T-helper 17 cell (primary cell): ENCODE measurements at places on chromosomes 7 and 10.

GRCh38 chr7:90710466-90710850 lies 114.3 kb downstream of the CDK14 start:
- no peak overlapping the region for H3K27ac ChIP-seq
- no peak for DNase-seq
- no peak overlapping the region for H3K4me3 ChIP-seq
- no peaks in the 10 kb centered on the region for H3K27me3 ChIP-seq

GRCh38 chr10:71520042-71520441 lies 123.3 kb downstream of the CDH23 start:
- H3K4me1 ChIP-seq, result no peaks in the 10 kb centered on the region
- H3K4me3 ChIP-seq, result no peak overlapping the region
- peaks cover 41% of the 10 kb centered on the region for H3K27me3 ChIP-seq
- peaks cover 2% of the 10 kb centered on the region for H3K36me3 ChIP-seq
- H3K27ac ChIP-seq, result peak overlapping the region; percentile 57
- no peak for DNase-seq

- peaks cover 7% of the 10 kb centered on the region for H3K4me1 ChIP-seq
- no peaks in the 10 kb centered on the region for H3K27me3 ChIP-seq
- peaks cover 16% of the 10 kb centered on the region for H3K36me3 ChIP-seq
- peak overlapping the region; percentile 57 for H3K27ac ChIP-seq
- no peak overlapping the region for H3K4me3 ChIP-seq
- no peak for DNase-seq
Observed at GRCh38 chr7:128322040-128322643, 21.6 kb downstream of the RBM28 start.

DNA sequence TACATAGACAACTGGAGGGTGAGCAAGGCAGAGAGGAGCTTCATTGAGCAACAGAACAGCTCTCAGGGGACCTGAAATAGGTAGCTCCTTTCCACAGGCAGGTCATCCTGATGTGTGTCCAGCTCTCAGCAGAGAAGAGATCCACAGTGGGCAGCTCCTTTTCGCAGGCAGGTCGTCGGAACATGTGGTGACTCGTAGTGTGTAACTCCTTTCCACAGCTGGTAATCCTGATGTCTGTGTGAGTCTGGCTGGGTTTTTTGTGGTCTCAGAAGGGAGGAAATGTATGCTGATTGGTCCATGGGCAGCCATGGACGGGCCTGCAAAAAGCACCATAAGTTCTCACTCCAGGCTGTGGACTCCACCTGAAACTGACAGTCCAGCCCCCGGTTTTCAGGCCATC lies 24.4 kb upstream of the TES start:
- DNase-seq, result no peak
- H3K27me3 ChIP-seq, result no peaks in the 10 kb centered on the region
- no peaks in the 10 kb centered on the region for H3K4me1 ChIP-seq
- H3K27ac ChIP-seq, result no peak overlapping the region

DNA sequence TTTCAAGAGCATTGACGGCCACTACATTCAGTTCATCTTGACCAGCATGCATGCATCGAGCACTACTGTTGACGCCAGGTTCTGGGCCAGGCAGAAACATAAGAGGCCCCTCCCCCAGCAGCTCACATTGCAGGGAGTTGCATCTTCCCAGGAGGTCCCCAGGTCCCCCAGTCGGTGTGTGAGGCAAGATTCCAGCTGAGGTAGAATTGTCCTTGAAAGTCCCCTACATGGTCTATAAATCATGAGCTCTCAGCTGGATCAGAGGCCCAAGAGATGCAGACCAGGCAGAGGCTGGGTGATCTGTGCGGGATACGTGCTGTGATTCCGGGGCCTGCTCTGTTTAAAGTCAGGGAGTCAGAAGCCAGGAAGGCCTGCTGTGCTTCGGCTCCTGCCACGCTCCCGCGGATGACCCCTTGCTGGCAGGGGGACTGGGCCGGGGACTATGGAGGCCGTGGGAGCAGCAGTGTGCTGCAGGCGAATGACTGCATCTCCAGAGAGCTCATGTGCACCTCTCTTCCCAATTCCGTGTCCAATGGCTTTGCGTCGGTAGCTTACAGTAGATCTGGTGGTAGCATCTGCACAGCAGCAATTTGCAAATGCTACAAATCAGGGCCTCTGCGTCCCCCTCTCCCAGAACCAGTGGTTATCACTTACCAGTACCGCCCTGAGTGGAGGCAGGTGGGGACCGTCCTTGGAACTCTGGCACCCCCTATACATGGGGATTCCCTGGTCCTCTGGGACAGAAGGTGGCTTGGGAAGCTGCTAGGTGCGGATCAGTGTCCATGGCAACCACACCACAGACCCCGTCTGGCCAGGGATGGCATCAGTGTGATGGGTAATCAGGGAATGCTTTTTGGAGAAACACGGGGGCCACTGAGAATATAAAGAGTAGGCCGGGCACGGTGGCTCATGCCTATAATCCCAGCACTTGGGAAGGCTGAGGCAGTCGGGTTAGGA lies 93.6 kb downstream of the RGS10 start:
- H3K4me3 ChIP-seq, result no peak overlapping the region
- no peaks in the 10 kb centered on the region for H3K4me1 ChIP-seq
- DNase-seq, result no peak
- H3K27me3 ChIP-seq, result no peaks in the 10 kb centered on the region

DNA sequence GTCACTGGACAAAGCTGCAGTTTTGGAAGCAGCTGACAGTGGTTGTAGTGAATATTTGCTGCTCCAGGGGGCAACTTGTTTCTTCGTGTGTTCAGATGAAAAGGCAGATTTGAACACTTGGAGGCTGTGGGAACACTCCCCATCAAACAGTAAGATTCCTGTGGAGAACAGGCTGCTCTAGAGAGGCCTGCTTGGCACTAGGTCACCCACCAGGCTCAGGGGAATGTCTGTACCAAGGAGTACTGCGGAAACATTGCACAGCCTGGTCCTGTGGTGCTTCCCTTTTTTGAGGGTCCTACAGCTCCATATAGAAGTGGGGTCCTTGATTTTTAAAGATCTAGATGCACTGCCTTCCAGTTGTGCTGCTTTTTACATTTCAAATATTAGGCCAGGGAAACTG lies 97.5 kb downstream of the CXCL12 start:
- DNase-seq, result no peak
- H3K27ac ChIP-seq, result no peak overlapping the region
- H3K36me3 ChIP-seq, result no peaks in the 10 kb centered on the region
- peaks cover 44% of the 10 kb centered on the region for H3K27me3 ChIP-seq
- H3K4me3 ChIP-seq, result no peak overlapping the region

DNA sequence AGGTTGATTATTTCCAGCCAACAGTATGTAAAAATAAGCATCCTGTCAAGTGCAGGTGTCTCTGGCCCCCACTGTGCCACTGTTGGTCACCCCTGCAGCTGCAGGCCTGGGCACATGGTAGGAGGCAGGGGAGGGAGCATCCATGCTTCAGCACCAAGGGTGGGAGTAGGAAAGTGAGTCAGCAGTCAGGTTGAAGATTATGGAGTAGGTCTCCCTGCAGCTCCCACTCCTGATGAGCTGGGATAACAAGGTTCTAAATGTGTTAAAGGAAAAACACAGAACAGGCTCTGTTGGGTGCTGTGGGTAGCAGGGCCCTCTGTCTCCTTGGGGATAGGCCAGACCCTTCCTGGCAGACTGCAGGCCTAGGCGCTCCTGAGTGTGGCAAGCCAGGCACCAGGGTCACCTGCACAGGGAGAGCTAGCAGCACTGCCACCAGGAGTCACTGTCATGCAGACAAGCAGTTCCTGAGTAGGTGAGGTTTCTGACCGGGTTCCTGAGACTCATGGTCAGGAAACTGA lies 59.3 kb downstream of the NUDCD3 start:
- peaks cover 4% of the 10 kb centered on the region for H3K36me3 ChIP-seq
- no peak for DNase-seq
- H3K4me1 ChIP-seq, result peaks cover 37% of the 10 kb centered on the region
- H3K4me3 ChIP-seq, result no peak overlapping the region
- H3K27me3 ChIP-seq, result no peaks in the 10 kb centered on the region
- peak overlapping the region; percentile 39 for H3K27ac ChIP-seq

DNA sequence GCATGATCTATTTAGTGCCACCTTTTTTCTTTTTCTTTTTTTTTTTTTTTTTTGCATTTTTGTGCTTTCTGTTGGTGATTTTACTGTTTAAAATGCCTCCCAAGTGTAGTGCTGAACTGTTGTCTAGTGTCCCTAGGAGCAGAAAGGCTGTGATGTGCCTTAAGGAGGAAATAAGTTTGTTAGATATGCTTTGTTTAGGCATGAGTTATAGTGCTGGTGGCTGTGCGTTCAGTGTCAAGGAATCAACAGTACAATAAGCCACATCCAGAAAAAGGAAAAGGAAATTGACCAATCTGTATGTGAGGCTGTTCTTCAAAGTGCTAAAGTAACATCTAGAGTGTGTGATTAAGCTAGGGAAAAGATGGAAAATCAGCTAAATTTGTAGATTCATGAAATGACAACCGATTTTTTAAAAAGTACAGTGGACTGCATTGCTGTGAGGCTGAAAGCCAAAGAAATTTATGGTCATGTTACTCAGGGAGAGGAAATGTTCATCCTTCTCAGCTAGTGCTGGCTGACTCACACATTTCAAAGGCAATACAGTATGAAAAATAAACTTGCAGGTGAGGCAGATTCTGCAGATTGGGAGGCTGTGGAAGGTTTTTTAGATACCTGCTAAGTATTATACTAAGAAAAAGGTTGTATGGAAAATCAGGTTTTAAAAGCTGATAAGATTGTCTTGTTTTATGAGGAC lies 122.7 kb upstream of the ADCY1 start:
- no peak for DNase-seq
- H3K27me3 ChIP-seq, result peaks cover 29% of the 10 kb centered on the region
- no peak overlapping the region for H3K4me3 ChIP-seq
- no peaks in the 10 kb centered on the region for H3K4me1 ChIP-seq
- H3K27ac ChIP-seq, result no peak overlapping the region

GRCh38 chr7:101218236-101219125 lies 516 bp downstream of the ZNHIT1 start:
- H3K4me3 ChIP-seq, result peak overlapping the region; percentile 92
- peak overlapping the region; percentile 96 for H3K27ac ChIP-seq
- no peaks in the 10 kb centered on the region for H3K36me3 ChIP-seq

GRCh38 chr7:93117327-93117726 lies 452 bp downstream of the SAMD9 start:
- no peaks in the 10 kb centered on the region for H3K27me3 ChIP-seq
- H3K4me1 ChIP-seq, result peaks cover 23% of the 10 kb centered on the region
- peaks cover 4% of the 10 kb centered on the region for H3K36me3 ChIP-seq
- no peak for DNase-seq

DNA sequence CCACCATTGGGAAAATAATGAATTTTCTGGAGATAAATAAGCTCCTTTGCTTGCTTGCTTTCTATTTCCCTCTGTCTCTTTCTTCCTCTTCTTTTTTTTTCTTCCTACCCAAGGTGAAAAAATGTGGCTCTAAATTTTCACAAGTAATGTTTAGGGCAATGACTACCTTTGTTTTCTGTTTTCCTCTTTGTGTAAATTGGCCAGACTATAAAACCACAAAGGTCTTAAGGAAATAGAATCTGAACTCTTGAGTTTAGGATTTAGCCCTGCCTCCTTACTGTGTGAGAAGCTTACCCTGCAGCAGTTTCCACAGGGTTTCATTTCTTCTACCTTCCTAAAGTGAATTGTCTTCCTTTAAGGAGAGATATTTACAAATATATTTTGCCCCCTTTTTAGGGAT lies 330.4 kb downstream of the ARL4A start:
- no peak for DNase-seq
- H3K27me3 ChIP-seq, result peaks cover 7% of the 10 kb centered on the region
- no peaks in the 10 kb centered on the region for H3K36me3 ChIP-seq
- no peak overlapping the region for H3K27ac ChIP-seq
- H3K4me3 ChIP-seq, result no peak overlapping the region

GRCh38 chr10:17460756-17461155 lies 6.4 kb upstream of the ST8SIA6 start:
- peaks cover 5% of the 10 kb centered on the region for H3K4me1 ChIP-seq
- DNase-seq, result no peak
- no peak overlapping the region for H3K27ac ChIP-seq
- H3K4me3 ChIP-seq, result no peak overlapping the region
- H3K27me3 ChIP-seq, result peaks cover 38% of the 10 kb centered on the region

- no peak overlapping the region for H3K27ac ChIP-seq
- H3K4me1 ChIP-seq, result no peaks in the 10 kb centered on the region
- H3K27me3 ChIP-seq, result peaks cover 51% of the 10 kb centered on the region
- no peak for DNase-seq
- H3K36me3 ChIP-seq, result no peaks in the 10 kb centered on the region
Observed at GRCh38 chr10:69862882-69863530, 61.3 kb downstream of the COL13A1 start.

GRCh38 chr10:53088961-53089360 lies 316.4 kb upstream of the MBL2 start:
- no peaks in the 10 kb centered on the region for H3K36me3 ChIP-seq
- no peaks in the 10 kb centered on the region for H3K27me3 ChIP-seq
- H3K4me1 ChIP-seq, result no peaks in the 10 kb centered on the region
- H3K27ac ChIP-seq, result no peak overlapping the region
- H3K4me3 ChIP-seq, result no peak overlapping the region
- no peak for DNase-seq

DNA sequence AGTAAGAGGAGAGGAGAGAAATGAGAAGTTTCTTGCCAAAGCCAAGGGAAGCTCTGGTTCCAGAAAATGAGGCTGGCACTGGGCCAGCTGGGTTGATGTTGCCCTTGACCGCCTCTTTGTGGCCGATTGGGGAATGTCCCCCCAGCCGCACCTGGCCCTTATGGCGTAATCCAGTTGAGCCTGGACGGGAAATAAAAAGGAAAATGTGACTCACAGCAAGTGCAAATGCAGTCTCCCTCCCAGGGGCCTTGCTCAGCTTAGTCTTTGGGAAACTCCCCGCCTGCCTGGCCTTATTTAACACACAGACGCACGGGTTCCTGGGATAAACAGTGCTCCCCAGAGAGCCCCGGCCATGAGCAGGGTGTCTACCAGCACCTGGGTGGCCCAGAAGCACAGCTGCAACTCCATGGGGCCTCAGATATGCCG lies 174.8 kb downstream of the KIAA1217 start:
- H3K36me3 ChIP-seq, result no peaks in the 10 kb centered on the region
- peaks cover 47% of the 10 kb centered on the region for H3K27me3 ChIP-seq
- H3K27ac ChIP-seq, result no peak overlapping the region
- H3K4me1 ChIP-seq, result no peaks in the 10 kb centered on the region
- no peak for DNase-seq

GRCh38 chr7:18993933-18994668 lies 123.3 kb downstream of the TWIST1 start:
- no peak overlapping the region for H3K4me3 ChIP-seq
- H3K4me1 ChIP-seq, result no peaks in the 10 kb centered on the region
- DNase-seq, result no peak
- no peaks in the 10 kb centered on the region for H3K27me3 ChIP-seq
- H3K36me3 ChIP-seq, result no peaks in the 10 kb centered on the region

- H3K4me1 ChIP-seq, result peaks cover 2% of the 10 kb centered on the region
- H3K27me3 ChIP-seq, result no peaks in the 10 kb centered on the region
- no peak overlapping the region for H3K4me3 ChIP-seq
- H3K36me3 ChIP-seq, result no peaks in the 10 kb centered on the region
- H3K27ac ChIP-seq, result no peak overlapping the region
Observed at GRCh38 chr10:87844837-87845623, 18.3 kb downstream of the KLLN start.
